ENCODE measurements at places on chromosomes 6 and 20.

DNA sequence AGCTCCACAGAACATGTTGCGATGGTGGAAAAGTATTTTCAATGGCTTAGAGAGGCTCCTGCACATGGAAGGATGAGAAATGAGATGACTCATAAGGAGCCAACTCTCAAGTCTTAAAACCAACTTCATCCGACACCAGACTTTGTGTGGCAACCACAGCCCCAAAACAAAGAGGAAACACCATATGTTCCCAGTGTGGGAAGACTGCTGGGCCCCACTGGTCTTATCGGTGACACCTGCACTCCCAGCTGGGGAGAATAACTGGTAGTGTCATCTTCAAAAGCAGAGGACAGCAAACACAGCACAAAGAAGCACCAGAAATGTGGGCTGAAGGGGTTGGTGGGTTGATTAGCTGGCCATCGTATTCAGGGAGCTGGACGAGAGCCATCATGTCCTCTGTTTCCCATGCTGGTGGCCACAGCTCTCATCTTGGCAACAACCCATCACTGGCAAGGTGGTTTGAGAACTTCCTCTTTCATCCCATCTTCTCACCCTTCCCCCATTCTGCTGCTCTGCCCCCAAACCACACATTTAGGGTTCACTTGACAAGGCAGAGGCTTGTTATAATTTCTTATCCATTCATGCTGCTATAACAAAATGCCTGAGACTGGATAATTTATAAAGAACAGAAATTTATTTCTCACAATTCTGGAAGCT, 46.0 kb upstream of the TASP1 start:
- peak; percentile 19 for DNase-seq

DNA sequence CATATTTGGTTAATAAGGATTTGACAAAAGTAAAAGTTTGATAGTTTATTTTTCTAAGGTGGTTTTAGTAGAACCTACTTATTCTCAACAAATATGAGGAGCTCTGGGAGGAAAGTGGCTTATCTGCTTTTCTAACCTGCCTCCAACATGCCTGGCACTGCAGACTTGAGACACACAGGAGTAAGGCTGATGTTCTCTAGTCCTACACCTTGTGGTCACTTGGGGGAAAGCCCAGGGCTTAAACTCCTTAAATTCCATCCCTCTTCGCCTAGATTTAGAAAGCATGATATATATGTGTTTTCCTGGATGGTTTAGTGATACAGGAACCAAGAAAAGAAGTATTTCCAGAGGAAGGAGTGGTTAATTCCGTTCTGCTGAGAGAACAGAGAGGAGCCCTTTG, 39.9 kb upstream of the SAMD5 start:
- no peak for DNase-seq

- no peak for DNase-seq
These were observed 47.0 kb upstream of the PREP start for GRCh38 chr6:105449756-105450390.

- DNase-seq, result no peak
These were observed 345.4 kb downstream of the TAF4 start for GRCh38 chr20:61720348-61720696.

DNA sequence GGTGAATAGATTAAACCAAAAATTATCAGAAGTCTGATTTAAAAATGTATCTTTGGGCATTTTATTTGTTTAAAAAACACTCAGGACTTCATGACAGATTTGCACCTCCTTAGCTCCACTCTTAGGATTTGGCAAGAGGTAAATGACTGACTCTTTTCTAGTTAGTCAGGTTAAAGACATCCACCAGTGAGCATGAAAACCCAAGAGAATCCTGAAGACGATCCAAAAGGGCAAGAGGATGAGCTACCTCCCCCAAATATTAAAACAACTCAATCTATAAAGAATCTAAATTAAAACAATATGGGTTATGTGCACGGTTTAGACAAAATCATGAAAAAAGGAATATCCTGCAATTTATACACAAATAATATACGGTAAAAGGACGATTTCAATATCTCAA, 89.4 kb upstream of the OPRM1 start:
- no peak for DNase-seq

- no peak for DNase-seq
These were observed 40.7 kb upstream of the EYA2 start for GRCh38 chr20:46853926-46854325.

GRCh38 chr20:58752565-58752964, 60.0 kb downstream of the NPEPL1 start:
- DNase-seq, result no peak
